ENCODE measurements at places on chromosomes 2 and 18.

DNA sequence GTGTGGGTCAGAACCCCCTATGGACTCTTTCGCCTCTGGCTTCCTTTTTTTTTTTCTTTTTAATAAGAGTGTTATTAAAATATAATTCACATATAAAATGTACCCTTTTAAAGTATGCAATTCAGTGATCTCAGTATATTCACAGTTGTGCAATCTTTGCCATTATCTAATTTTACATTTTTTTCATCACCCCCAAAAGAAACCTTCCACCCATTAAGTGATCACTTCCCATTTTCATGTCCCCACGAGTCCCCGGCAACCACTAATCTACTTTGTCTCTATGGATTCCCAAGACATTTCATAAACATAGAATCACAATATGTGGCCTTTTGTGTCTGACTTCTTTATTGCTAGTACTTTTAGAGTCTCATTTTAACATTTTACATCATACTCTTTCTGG is 38.7 kb upstream of the ANXA4 start:
- no peaks in the 10 kb centered on the region for H3K36me3 ChIP-seq
- H3K4me1 ChIP-seq = no peaks in the 10 kb centered on the region
- no peak for DNase-seq
- H3K27me3 ChIP-seq = no peaks in the 10 kb centered on the region

- H3K27me3 ChIP-seq = no peaks in the 10 kb centered on the region
- no peaks in the 10 kb centered on the region for H3K4me1 ChIP-seq
- H3K27ac ChIP-seq = no peak overlapping the region
- H3K36me3 ChIP-seq = no peaks in the 10 kb centered on the region
- no peak for DNase-seq
- H3K4me3 ChIP-seq = no peak overlapping the region
Observed at GRCh38 chr18:13265008-13265910, 46.7 kb downstream of the LDLRAD4 start.

- peaks cover 5% of the 10 kb centered on the region for H3K4me1 ChIP-seq
- no peaks in the 10 kb centered on the region for H3K36me3 ChIP-seq
- DNase-seq = no peak
- H3K27ac ChIP-seq = peak overlapping the region; percentile 87
- no peaks in the 10 kb centered on the region for H3K27me3 ChIP-seq
Observed at GRCh38 chr2:28717339-28717758, 34.3 kb upstream of the PPP1CB start.

- H3K4me3 ChIP-seq = no peak overlapping the region
- no peak overlapping the region for H3K27ac ChIP-seq
- peaks cover 24% of the 10 kb centered on the region for H3K4me1 ChIP-seq
- peak; percentile 26 for DNase-seq
- peaks cover 18% of the 10 kb centered on the region for H3K36me3 ChIP-seq
Observed at GRCh38 chr2:218263817-218264641, 3.2 kb downstream of the GPBAR1 start.

DNA sequence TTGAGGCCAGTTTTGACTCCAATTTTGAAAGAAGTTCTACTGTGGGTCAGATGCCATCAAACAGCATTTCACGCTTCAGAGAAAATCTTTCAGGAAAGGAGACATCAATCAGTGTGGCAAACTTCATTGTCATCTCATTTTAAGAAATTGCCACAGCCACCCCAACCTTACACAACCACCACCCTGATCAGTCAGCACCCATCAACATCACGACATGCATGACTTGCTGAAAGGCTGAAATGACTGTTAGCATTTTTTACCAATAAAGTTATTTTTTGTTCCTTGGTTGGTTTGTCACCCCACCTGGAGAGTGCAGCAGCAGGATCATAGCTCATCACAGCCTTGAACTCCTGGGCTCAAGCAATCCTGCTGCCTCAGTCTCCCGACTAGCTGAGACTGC is 10.4 kb downstream of the DNAJC10 start:
- no peak overlapping the region for H3K4me3 ChIP-seq
- no peaks in the 10 kb centered on the region for H3K27me3 ChIP-seq
- H3K27ac ChIP-seq = no peak overlapping the region
- H3K36me3 ChIP-seq = no peaks in the 10 kb centered on the region
- no peak for DNase-seq
- H3K4me1 ChIP-seq = no peaks in the 10 kb centered on the region

All from pancreas (tissue), 10 donors.